Activated CD4-positive, alpha-beta T cell treated with anti-CD3 and anti-CD28 coated beads, Interleukin-10, Interleukin-2, amounts not matched to agents 100 ng/mL and 50 ng/mL, durations not matched to agents 16 hours and 8 hours (primary cell): ENCODE measurements at places on chromosomes 3 and 15.

- DNase-seq = no peak
Measured at GRCh38 chr3:184718431-184718830, 6.6 kb upstream of the MAGEF1 start.

DNA sequence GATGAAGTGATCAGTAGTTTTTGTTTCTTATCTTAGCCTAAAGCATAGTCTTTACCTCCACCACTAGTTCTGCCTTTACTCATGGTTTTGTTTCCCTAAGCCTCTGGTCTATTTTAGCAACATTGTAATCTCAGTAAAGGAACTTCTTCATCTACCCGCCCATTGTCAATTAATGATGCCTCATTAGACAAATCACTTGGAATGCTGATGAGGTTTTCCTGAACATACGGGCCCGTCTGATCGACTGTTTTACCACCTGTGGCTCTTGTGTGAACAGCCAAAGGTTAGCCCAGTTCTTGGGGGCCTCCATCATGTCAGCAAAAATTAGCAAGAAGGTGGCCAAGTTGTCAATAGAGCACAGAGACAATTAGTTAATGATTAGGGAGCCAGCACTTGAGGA lies 470.1 kb upstream of the ARRDC4 start:
- DNase-seq = no peak

DNA sequence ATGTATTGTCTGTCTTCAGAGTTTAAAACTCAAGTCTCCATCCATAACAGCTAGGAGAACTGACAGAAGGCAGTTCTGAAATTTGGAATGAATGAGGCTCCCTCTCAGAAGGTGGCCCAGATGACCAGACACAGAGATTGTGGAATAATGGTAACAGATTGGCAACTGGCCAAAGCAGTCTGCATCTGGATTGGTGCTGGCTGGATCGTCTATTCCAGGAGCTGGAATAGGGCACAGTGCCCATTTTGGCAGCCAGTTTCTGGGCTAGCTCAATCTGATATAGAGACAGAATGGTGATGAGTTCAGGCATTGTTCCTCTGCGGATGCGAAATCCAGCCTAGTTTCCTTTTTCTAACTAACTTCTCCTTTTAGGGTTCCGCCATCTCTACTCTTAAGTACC lies 851.7 kb downstream of the PDCD6IP start:
- DNase-seq = no peak

DNA sequence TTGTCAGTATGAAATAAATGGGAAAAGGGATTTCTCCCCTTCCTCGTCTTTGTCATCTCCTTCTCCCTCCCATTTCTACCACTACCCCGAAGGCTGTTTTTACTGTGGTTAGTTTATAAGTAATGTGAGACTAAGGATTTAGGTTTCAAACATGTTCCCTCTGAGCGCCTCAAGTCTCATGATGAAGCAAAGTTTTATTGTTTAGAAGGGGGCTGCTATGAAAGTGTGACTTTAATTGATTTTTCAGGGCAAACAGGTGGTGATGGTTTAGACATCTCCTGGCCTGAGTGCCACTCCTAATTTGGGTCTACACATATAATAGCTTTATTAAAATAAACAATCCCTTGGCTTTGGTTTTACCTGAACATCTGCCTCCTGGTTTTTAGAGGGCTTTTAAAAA lies 185.5 kb downstream of the MCTP2 start:
- no peak for DNase-seq

GRCh38 chr3:32398531-32398930 lies 6.9 kb downstream of the CMTM7 start:
- no peak for DNase-seq

- no peak for DNase-seq
Measured at GRCh38 chr3:38124324-38125122, 12.4 kb downstream of the ACAA1 start.

- DNase-seq = no peak
Measured at GRCh38 chr15:32691689-32692038, 26.1 kb upstream of the GREM1 start.

DNA sequence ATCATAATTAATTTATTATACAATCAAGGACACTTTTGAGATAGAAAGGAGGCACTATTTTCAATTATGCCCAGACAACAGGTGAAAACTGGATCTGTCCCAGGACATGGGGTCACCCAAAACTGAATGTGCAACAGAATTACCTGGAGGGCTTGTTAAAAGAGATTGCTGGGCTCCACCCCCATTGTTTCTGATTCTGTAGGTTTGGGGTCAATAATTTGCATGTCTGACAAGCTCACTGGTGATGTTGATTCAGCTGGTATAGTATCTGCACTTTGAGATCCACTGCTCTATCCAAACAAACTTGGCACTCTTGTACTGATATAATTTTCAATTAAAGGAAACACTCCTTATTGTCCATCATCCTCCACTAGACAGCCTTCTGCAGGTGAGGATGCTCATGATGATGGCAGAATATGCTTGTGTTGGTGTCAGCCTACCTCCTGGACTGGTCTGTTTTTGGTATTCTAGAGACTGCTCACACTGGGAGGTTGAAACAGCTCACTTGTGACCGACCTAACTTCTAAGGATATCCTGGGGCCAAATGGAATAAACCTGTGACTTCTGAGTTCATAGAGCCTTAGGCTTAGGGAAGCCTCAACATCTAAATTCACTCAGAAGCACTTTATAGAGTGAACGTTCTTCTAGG lies 2.2 kb downstream of the P2RY14 start:
- DNase-seq = no peak

DNA sequence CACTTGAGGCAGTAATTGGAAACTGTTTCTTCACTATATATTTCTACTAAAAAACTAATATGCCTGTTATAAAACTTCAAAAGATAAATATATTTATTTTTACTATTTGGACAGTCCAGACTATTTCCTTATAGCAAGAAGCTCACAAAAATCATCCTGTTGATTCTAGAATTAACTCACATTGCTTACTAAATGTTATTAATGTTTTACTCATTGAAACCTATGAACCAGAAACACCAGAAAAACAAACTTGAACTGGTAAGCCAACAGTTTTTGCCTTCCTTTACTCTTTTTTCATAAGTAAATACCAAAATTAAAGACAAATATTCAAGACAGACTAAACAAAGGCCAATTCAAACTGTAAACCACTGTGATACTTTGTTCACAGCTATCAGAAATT lies 26.4 kb downstream of the TOMM70 start:
- no peak for DNase-seq

DNA sequence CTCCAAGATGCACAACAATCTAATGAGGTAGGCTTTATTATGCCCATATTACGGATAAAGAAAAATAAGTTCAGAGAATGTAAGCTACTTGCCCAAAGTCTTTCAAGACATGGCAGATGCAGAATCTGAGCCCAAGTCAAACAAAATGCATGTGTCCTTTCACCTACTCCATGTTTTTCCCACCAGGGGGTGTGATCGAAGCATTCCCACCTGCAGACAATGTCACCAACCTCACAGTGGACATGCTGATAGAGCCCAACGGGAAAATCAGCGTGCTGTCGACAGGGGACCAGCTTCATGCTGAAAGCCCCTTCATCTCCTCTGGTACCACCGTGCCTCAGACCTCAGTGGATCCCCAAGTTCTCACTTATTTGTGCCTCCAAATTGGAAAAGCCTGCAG lies 99.8 kb upstream of the C15orf61 start:
- no peak for DNase-seq

DNA sequence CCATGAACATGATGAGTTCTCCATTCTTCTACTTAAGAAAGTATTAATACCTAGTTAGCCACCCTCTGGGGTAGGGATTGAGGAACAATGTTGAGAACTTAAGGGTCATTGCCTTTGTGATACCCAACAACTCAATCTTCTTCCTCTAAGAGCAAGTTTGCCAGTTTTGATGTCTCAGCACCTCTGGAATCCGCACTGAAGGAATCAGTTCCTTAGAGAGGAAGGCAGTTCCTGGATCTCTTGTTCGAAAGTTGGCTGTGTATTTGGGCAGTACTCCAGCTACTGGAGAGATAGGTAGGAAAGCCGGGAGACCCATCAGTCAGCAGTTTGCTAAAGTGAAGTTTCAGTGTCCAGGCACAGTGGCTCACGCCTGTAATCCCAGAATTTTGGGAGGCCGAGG lies 35.6 kb upstream of the MTHFS start:
- DNase-seq = no peak

- no peak for DNase-seq
Measured at GRCh38 chr3:1611824-1612223, 486.8 kb upstream of the CNTN4 start.

DNA sequence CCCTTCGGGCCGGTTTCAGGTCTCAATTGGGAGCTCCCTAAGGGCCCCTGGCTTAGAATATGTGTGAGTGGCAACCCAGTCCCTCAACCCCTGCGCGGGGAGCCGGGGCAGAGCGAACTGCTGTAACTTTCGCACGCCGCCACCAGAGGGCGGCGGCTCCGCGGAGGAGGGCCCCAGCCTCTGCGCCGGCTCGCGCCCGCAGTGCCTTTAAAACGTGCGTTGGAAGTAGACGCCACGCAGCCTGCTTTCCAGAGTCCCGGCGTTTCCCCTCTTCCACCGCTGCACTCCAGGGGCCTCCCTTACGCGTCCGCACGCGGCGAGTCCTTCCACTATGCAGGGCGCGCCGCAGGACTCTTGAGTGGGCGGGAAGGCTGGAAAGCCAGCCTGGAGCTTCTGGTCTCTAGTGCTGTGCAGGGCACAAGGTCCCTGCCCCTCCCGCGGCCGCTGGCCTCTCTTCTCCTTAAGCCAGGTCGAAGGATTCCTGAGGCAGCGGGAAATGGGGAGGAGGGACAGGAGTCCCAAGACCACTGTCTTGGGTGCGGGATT lies 23.7 kb upstream of the RNU6-1 start:
- peak; percentile 77 for DNase-seq

- DNase-seq = no peak
Measured at GRCh38 chr3:124223853-124224252, 231.9 kb upstream of the ROPN1 start.

DNA sequence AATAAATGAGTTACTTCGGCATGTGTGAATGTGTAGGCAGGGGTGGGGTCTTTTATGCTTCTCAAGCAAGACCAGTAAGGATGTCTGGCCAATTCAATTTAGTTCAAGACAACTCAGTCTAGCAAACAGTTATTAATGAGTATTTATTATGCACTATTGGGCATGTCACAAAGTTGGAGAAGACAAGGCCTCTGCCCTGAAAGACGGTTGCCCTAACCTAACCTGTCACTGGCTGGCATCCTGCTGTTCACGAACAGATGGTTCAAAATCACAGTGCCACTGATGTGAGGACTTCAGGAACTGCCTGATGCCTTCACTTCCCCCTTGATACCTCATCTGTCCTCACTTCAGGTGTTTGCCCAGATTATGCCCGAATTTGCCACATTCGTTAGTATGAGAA lies 217.8 kb downstream of the SOX2 start:
- no peak for DNase-seq

DNA sequence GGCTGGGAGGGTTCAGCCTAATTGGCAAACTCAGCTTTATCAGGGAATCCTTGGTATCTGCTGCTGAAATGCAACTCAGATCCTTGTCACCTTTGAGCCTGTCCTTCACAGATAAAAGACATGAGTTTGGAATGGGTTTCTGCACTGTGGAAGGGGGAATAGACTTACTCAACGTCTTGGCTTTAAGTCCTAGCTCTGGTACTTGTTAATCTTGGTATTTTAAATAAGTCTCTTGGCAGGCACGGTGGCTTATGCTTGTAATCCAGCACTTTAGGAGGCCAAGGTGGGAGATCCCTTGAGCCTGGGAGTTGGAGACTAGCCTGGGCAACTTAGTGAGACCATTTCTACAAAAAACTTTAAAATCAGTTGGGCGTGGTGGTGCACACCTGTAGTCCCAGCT lies 55.1 kb upstream of the ATOSA start:
- no peak for DNase-seq

- no peak for DNase-seq
Measured at GRCh38 chr15:99956820-99957641, 223.8 kb upstream of the LYSMD4 start.

DNA sequence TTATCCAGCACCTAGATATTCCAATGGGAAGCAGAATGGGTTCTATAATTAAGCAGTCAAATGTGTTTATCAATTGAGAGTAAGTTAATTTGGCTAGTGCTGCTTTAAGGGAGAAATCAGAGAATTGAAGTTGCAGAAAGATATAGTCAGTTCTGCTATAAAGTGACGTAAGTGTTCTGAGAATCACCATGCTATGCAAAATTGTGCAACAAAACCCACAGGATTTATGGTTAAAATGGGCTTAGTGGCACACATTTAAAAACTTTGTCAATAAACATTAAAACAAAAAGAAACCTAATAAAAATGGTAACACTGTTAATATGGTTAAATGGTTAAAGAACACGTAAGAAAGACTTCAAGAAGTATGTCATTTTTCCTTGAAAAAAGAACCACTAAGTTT lies 74.5 kb downstream of the TMEM108 start:
- DNase-seq = no peak

DNA sequence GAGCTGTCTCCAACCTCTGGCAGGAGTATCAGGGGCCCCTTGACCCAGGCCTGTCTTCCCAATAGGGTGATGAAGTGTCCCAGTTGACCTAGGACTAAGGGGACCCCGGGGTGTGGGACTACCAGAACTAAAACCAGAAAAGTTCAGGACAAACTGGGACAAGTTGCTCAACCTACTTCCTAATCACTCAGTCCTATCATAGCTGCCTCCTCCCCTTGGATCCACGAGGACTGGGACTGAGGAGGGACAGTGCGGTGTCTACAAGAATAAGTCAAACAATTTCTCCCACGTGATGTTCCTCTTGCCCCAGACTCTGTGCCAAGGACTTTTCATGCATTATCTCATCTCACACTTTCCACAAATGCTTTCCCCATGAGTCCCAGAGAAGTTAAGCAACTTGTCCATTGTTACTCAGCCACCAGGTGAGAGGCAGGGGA lies 49.4 kb upstream of the SLCO2A1 start:
- DNase-seq = no peak

- DNase-seq = peak; percentile 43
Measured at GRCh38 chr15:90680371-90680935, 36.7 kb upstream of the BLM start.

DNA sequence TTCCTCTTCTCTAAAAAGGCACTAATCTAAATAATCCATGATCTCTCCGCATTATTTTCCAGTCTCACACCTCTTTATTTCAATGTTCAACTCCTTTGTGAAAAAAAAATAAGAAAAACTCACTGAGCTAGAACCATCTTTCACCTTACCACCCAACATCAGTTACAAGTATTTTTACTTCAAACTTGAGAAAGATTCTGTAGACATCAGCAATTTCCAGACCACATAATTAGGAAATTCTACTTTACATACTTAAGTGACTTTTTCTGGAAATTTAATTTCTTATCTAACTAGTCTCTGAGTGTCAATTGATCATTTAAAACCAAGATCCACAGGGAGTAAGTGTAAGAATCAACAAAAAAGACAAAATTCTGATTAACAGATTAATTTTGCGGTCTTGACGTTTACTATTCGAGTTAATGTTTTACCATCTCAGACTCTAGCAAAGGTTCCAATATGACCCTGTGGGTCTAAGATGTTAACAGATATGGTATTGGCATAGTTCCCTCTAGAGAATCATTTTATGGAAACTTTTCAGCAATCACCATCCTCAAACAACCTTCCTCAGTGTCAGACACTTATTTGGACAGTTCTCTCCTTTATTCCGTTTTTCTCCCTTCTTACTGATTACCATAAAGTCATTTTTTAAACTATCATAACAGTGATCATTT lies 5.1 kb downstream of the ATP13A3 start:
- DNase-seq = no peak

- no peak for DNase-seq
Measured at GRCh38 chr3:182124187-182124586, 412.5 kb downstream of the SOX2 start.

- no peak for DNase-seq
Measured at GRCh38 chr3:134606033-134607025, 44.5 kb downstream of the KY start.
